ENCODE measurements at places on chromosomes 1 and 21. TPM values are rescaled to one million over a fixed set of nuclear protein-coding genes. Genes with fewer than 3 reads are reported as not detected.

- no peaks in the 10 kb centered on the region for H3K27me3 ChIP-seq
- H3K4me3 ChIP-seq, result no peak overlapping the region
- no peaks in the 10 kb centered on the region for H3K36me3 ChIP-seq
These were observed 3.7 kb downstream of the CHD1L start for GRCh38 chr1:147246044-147246690.

- no peaks in the 10 kb centered on the region for H3K27me3 ChIP-seq
- no peak for DNase-seq
- no peaks in the 10 kb centered on the region for H3K36me3 ChIP-seq
- H3K4me1 ChIP-seq, result no peaks in the 10 kb centered on the region
- no peak overlapping the region for H3K4me3 ChIP-seq
- no peak overlapping the region for H3K27ac ChIP-seq
These were observed 22.1 kb upstream of the CLSTN1 start for GRCh38 chr1:9845914-9846313.

- H3K27me3 ChIP-seq, result no peaks in the 10 kb centered on the region
- 0 out of 2 replicates have a peak, but pooled peaks cover 3% of the 10 kb centered on the region for H3K4me1 ChIP-seq
- H3K4me3 ChIP-seq, result no peak overlapping the region
- no peaks in the 10 kb centered on the region for H3K36me3 ChIP-seq
- H3K27ac ChIP-seq, result no peak overlapping the region
These were observed 83.5 kb upstream of the ZNF281 start for GRCh38 chr1:200493344-200493743.

- no peak overlapping the region for H3K4me3 ChIP-seq
- no peak overlapping the region for H3K27ac ChIP-seq
- H3K36me3 ChIP-seq, result peaks cover 43% of the 10 kb centered on the region
- DNase-seq, result no peak
These were observed 58.3 kb upstream of the ANGPTL3 start for GRCh38 chr1:62539028-62539447.

GRCh38 chr1:201460814-201461644, 8.0 kb downstream of the PHLDA3 start:
- H3K27ac ChIP-seq, result peak overlapping the region; percentile 98
- peaks cover 22% of the 10 kb centered on the region for H3K36me3 ChIP-seq
- H3K4me1 ChIP-seq, result peaks cover 52% of the 10 kb centered on the region
- peak overlapping the region; percentile 27 for H3K4me3 ChIP-seq

DNA sequence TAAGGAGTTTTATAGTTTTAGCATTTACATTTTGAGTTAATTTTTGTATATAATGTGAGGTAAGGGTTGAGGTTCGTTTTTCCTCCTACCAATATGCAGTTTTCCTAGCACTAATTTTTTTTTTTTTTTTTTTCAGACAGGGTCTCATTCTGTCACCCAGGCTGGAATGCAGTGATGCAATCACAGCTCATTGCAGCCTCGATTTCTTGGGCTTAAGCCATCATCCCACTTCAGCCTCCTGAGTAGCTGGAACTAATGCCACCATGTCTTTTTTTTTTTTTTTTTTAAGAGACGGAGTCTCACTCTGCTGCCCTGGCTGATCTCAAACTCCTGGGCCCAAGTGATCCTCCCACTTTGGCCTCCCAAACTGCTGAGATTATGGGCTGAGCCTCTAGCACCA, 2.5 kb upstream of the UBASH3A start:
- H3K36me3 ChIP-seq, result no peaks in the 10 kb centered on the region
- no peaks in the 10 kb centered on the region for H3K4me1 ChIP-seq
- H3K27ac ChIP-seq, result no peak overlapping the region
- DNase-seq, result peak; percentile 27

- no peak for DNase-seq
- H3K27me3 ChIP-seq, result peaks cover 25% of the 10 kb centered on the region
- H3K27ac ChIP-seq, result no peak overlapping the region
- H3K4me1 ChIP-seq, result no peaks in the 10 kb centered on the region
- H3K4me3 ChIP-seq, result no peak overlapping the region
These were observed 13.8 kb downstream of the DMBX1 start for GRCh38 chr1:46503421-46503820.

GRCh38 chr1:68046885-68047658, 3.4 kb downstream of the DIRAS3 start:
- no peaks in the 10 kb centered on the region for H3K36me3 ChIP-seq
- no peak overlapping the region for H3K27ac ChIP-seq
- no peak for DNase-seq
- H3K27me3 ChIP-seq, result no peaks in the 10 kb centered on the region
- no peaks in the 10 kb centered on the region for H3K4me1 ChIP-seq

- no peak for DNase-seq
- no peaks in the 10 kb centered on the region for H3K27me3 ChIP-seq
- no peak overlapping the region for H3K27ac ChIP-seq
- H3K4me1 ChIP-seq, result peaks cover 4% of the 10 kb centered on the region
- H3K36me3 ChIP-seq, result no peaks in the 10 kb centered on the region
These were observed 147.1 kb downstream of the NOS1AP start for GRCh38 chr1:162216604-162217003.

DNA sequence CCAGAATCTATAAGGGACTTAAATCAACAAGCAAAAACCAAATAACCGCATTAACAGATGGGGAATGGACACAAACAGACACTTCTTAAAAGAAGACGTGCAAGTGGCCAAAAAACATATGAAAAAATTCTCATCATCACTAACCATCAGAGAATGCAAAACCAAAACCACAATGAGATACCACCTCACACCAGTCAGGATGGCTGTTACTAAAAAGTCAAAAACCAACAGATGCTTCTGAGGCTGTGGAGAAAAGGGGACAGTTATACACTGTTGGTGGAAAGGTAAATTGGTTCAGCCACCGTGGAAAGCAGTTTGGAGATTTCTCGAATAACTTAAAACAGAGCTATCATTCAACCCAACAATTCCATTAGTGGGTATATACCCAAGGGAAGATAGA, 124.9 kb upstream of the OLIG2 start:
- H3K4me1 ChIP-seq, result no peaks in the 10 kb centered on the region
- H3K27me3 ChIP-seq, result 0 out of 2 replicates have a peak, but pooled peaks cover 3% of the 10 kb centered on the region
- no peak overlapping the region for H3K27ac ChIP-seq
- no peak overlapping the region for H3K4me3 ChIP-seq

DNA sequence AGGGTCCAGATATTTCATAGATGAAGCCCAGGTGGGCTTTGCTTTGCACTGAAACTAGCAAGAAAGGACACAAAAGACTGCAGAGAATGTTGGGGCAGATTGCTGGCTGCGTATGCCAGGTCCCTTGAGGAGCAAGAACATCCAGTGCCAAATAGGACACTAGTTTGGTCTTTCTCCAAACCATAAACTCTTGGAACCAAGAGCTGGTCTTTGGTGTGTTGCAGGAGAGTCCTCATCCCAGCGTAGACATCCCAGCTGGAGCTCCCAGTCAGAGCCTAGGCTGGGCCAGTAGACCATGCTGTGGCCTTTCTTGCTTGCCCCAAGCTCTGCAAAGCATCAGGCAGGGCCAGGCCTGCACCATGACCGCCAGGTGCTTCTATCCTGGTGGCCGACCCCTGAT, 87.5 kb downstream of the ATP5PO start:
- no peaks in the 10 kb centered on the region for H3K27me3 ChIP-seq
- H3K4me3 ChIP-seq, result no peak overlapping the region
- peaks cover 11% of the 10 kb centered on the region for H3K36me3 ChIP-seq
- no peak overlapping the region for H3K27ac ChIP-seq

- H3K36me3 ChIP-seq, result no peaks in the 10 kb centered on the region
- H3K27ac ChIP-seq, result peak overlapping the region; percentile 23
- H3K4me1 ChIP-seq, result peaks cover 28% of the 10 kb centered on the region
These were observed 26.4 kb downstream of the ABCA4 start for GRCh38 chr1:94094469-94095111.

DNA sequence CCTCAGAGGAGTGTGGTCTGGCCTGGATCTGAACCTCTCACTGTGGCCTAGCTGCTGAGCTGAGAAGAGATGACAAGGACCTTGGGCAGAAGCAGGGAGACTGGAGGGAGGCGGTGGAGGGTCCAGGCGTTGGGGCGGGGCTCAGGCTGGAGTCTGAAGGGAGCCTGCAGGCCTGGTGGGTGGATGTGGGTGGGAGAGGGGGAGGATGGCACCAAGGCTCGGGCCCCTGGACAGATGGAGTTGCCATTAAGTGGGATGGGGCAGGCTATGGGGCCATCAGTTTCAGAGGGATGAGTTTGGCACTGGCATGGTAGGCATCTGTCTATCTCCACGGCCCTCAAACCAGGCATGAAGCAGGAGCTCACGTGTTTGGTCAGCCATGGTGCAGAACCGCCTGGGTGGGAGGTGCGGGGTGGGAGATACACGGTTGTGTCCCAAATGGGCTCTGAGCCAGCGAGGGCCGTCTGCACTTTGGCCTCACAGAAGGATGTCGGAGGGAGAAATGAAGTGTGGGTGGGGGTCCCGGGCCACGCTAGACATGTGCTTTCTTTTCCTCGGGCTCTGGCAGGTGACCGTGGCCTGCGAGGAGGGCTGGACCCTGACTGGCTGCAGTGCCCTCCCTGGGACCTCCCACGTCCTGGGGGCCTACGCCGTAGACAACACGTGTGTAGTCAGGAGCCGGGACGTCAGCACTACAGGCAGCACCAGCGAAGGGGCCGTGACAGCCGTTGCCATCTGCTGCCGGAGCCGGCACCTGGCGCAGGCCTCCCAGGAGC, 23.6 kb downstream of the PCSK9 start:
- peaks cover 14% of the 10 kb centered on the region for H3K36me3 ChIP-seq
- no peak overlapping the region for H3K4me3 ChIP-seq
- DNase-seq, result no peak
- H3K27ac ChIP-seq, result no peak overlapping the region

DNA sequence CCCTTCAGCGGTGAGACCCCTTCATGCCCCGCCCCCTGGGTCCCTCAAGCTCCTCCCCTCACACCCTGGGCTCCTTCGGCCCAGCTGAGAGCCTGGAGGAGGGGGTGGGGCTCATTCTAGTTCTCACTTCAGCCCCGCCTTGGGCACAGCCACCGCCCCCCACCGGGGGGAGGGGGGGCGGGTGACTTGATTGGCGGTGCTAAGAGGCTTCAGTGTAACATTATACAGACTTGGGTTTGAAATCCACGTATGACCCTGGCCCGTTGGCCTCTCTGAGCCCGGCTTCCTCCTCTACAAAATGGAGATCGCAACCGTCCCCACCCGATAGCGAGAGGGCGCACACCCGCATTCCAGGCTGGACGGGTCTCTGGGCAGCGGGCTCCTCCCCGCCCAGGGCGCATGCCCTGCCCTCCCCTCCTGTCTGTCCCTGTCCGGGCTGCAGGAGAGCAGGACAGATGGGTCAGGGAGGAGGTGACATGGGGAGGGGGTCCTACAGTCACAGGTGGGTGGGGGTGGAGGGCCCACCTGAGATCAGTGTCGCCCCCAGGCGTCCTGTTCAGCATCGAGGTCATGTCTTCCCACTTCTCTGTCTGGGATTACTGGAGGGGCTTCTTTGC, 5.1 kb downstream of the CLCNKB start:
- H3K36me3 ChIP-seq, result no peaks in the 10 kb centered on the region
- H3K4me1 ChIP-seq, result no peaks in the 10 kb centered on the region
- no peaks in the 10 kb centered on the region for H3K27me3 ChIP-seq
- peak overlapping the region; percentile 58 for H3K4me3 ChIP-seq
- peak; percentile 55 for DNase-seq

GRCh38 chr1:211613108-211613947, 34.4 kb upstream of the SLC30A1 start:
- H3K4me3 ChIP-seq, result no peak overlapping the region
- no peaks in the 10 kb centered on the region for H3K27me3 ChIP-seq
- peak overlapping the region; percentile 90 for H3K27ac ChIP-seq

DNA sequence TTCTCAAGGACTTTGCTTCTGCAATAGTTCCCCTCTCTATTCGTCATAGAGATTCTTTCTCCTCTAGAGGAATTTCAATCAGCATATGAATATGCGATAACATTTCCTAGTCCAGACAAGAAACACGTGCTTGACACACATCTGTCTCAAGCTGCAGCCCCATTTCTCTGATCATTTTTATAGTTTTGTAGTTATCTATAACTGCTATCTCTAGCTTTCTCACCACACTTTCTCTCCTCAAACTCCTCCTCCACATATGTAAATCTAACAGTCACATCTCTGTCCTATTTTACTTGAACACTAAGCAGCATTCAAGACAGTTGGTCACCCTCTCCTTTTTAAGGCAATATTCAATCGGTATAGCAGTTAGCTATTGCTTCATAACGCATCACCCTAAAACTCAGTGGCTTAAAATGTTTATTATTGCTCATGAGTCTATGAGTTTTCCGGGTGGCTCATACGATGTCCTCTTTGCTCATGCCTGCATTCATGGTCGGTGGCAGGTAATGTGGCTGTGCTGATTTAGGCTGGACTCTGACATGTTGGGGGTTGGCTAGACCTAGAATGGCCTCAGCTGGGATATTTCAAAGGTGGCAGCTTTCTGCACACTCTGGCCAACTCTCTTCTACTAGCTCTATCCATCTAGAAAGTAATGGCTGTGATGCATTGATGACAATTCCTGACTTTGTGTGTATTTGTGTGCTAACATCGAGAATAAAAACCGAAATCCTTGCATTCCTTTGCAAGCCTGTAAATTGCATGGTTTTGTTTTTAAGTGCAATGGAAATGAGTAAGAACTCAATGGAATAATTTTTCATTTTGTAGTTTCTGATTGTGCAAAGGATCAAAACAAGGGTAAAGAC, 20.6 kb downstream of the ATP6V1G3 start:
- H3K36me3 ChIP-seq, result no peaks in the 10 kb centered on the region
- peaks cover 5% of the 10 kb centered on the region for H3K4me1 ChIP-seq
- H3K27ac ChIP-seq, result no peak overlapping the region
- DNase-seq, result no peak
- no peaks in the 10 kb centered on the region for H3K27me3 ChIP-seq
- H3K4me3 ChIP-seq, result no peak overlapping the region

DNA sequence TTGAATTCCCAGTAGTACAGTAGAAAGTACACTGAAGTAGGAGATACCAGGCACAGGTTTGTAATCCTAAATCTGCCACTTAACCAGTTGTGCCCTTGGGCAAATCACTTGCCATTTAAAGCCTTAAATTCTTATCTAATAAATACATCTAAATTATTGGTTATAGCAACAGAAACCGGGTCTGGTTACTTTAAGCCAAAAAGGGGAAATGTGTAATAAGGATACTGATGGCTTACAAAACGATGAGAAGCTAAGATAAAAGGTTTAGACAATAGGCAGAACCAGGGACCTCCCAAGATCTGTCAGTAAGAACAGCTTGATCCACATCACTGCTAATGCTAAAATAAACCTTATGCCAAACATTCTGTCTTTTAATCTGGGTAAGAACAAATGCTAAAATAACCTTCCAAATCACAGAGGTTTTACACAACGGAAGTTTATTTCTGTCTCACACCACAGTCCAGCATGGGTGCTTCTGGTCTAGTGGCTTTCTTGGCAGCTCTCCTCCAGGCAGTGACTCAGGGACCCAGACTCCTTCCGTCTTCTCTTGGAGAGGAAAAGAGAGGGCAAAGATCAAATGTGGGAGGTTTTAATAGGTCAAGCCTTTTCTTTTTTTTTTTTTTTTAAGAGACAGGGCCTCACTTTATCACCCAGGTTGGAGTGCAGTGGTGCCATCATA, 16.5 kb upstream of the ZMYM1 start:
- H3K27me3 ChIP-seq, result no peaks in the 10 kb centered on the region
- peak; percentile 44 for DNase-seq
- H3K4me1 ChIP-seq, result no peaks in the 10 kb centered on the region
- H3K4me3 ChIP-seq, result no peak overlapping the region
- no peaks in the 10 kb centered on the region for H3K36me3 ChIP-seq

GRCh38 chr1:41631154-41631553, 146.7 kb upstream of the EDN2 start:
- no peak overlapping the region for H3K27ac ChIP-seq
- no peak overlapping the region for H3K4me3 ChIP-seq
- H3K4me1 ChIP-seq, result peaks cover 48% of the 10 kb centered on the region
- no peaks in the 10 kb centered on the region for H3K36me3 ChIP-seq

GRCh38 chr21:26169611-26170470, 729 bp downstream of the APP start:
- H3K4me3 ChIP-seq, result peak overlapping the region; percentile 93
- H3K27ac ChIP-seq, result peak overlapping the region; percentile 64
- H3K36me3 ChIP-seq, result no peaks in the 10 kb centered on the region

The CD244 gene
- not detected for total RNA-seq

The ATP1A1 gene
- total RNA-seq, result 66.4 TPM

The MARK1 gene
- 0.65 TPM for total RNA-seq

The NUP210L gene
- not detected for total RNA-seq

The RAB7B gene
- total RNA-seq, result 2.8 TPM

The C1orf185 gene
- total RNA-seq, result not detected

The TEDDM1 gene
- total RNA-seq, result not detected
